ENCODE measurements at places on chromosomes 7 and 10. TPM values are rescaled to one million over a fixed set of nuclear protein-coding genes. Genes with fewer than 3 reads are reported as not detected.

DNA sequence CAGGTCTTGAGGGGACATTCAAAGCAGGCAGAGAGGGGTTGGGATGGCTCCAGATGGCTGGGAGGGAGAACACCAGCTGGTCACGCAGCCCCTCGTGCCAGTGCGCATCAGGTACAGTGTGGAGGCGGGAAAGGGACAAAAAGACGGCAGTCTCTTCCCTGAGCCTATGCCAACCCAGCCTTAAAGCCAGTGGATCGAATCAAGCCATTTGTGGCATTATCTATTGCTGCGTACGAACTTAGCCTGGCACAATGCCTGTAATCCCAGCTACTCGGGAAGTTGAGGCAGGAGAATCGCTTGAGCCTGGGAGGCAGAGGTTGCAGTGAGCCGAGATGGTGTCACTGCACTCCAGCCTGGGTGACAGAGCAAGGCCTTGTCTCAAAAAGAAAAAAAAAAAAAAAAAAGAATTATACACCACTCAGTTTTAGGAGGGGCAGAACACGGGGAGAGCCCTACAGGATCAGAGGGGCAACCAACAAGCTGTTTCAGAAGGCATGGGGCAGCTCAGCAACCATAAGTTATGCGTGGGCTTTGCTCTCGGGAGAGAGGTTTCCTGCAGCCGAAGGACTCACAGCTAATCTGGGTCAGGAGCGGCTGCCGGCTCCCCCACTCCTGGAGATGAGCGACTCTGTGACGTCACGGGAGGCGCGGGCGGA is 356 bp upstream of the NDUFB2 start:
- no peaks in the 10 kb centered on the region for H3K36me3 ChIP-seq
- peak; percentile 92 for DNase-seq
- H3K27me3 ChIP-seq: no peaks in the 10 kb centered on the region
- peak overlapping the region; percentile 57 for H3K27ac ChIP-seq
- peak overlapping the region; percentile 88 for H3K4me3 ChIP-seq
- peaks cover 17% of the 10 kb centered on the region for H3K4me1 ChIP-seq

DNA sequence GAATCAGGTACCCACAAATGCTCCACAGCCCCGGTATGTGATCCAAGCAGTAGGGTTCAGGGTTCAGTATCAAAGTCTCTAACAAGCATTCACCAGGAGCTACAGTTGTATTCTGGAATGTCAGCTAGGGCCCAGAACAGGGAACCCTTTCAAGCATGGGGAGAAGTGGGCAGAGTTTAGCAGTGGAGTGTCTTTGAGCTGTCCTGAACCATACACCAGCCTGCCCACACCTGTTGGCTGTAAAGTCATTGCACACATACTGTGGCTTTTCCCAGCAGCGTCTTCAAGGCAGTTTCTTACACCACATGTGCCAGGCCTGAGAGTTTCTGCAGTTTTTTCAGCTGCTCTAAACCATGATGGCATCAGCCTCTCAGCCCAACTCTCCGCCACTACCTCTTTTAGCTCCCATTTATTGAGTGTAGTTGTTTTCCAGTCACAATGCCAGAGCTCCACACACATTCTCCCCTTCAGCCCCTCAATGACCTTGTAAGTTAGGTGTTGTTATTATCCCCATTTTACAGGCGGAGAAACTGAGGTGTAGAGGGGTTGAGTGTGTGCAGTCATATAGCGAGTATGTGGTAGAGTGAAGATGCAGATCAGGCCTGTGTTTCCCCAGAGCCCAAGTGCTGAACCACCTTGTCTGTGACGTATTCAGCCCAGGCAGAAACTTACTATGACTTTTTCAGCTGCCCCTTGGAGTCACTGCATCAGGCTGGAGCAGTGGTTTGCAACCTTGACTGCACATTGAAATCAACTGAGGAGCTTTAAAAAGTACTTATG is 83.1 kb downstream of the CHN2 start:
- no peaks in the 10 kb centered on the region for H3K4me1 ChIP-seq
- DNase-seq: no peak
- H3K27me3 ChIP-seq: no peaks in the 10 kb centered on the region
- no peak overlapping the region for H3K4me3 ChIP-seq
- H3K27ac ChIP-seq: no peak overlapping the region
- H3K36me3 ChIP-seq: no peaks in the 10 kb centered on the region

- no peak overlapping the region for H3K27ac ChIP-seq
- no peaks in the 10 kb centered on the region for H3K36me3 ChIP-seq
- peaks cover 8% of the 10 kb centered on the region for H3K4me1 ChIP-seq
- no peak overlapping the region for H3K4me3 ChIP-seq
- DNase-seq: no peak
Measured at GRCh38 chr10:50648089-50648934, 24.6 kb upstream of the SGMS1 start.

GRCh38 chr10:109450702-109451101 is 472.6 kb downstream of the XPNPEP1 start:
- H3K27ac ChIP-seq: no peak overlapping the region
- H3K27me3 ChIP-seq: no peaks in the 10 kb centered on the region
- no peak overlapping the region for H3K4me3 ChIP-seq
- H3K4me1 ChIP-seq: peaks cover 20% of the 10 kb centered on the region
- no peak for DNase-seq

DNA sequence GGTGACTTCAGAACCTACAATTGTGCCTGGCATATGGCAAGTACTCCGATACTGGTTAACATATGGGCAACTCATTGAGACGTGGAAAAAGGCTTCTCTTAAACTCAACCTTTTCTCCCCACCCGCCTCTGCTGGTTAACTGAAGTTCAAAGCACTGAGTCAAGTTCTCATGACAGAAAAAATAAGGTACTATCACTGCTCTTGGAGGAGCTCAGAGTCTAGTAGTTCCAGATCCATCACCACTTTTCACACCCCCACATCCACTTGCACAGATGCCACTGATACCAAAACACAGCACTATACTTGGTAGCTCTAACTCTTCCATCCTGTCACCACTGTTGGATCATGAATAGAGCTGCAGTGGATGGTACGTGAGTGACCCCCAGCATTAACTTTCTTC is 36.2 kb downstream of the CCDC6 start:
- H3K27ac ChIP-seq: no peak overlapping the region
- H3K36me3 ChIP-seq: no peaks in the 10 kb centered on the region
- H3K27me3 ChIP-seq: no peaks in the 10 kb centered on the region

- no peaks in the 10 kb centered on the region for H3K36me3 ChIP-seq
- H3K4me1 ChIP-seq: peaks cover 13% of the 10 kb centered on the region
- no peaks in the 10 kb centered on the region for H3K27me3 ChIP-seq
- no peak for DNase-seq
Measured at GRCh38 chr7:23532490-23533237, 883 bp upstream of the TRA2A start.

DNA sequence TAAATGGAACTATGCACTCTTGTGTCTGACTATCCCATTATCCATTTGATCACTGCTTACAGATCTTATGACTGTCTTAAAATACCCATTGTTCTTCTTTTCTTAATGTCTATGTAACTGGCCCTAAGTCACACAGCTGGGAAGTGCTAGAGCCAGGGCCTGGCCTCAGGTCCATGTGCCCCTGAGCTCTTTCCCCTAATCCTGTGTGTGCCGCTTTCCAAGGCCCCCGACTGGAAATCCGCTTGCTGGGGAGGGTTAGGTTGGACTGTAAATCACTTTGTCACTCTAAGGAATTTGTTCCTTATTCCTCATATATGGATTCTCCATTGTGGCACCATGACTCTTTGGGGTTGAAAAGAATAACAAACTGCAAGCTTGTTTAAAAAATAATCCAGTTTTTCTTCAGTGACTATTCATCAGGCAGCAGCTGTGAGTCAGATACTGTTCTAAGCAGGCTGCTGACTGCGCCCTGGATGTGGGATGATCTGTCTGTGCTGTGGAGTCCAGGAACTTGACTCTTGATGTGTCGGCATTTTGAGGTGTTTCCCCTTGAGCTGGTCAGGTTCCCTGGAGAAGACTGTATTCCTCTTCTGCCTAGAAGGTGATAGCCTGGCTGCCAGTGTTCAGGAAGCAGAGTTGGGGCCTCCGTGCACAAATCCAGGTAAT is 236.3 kb downstream of the SDK1 start:
- DNase-seq: peak; percentile 4
- no peaks in the 10 kb centered on the region for H3K27me3 ChIP-seq
- H3K4me3 ChIP-seq: no peak overlapping the region
- no peaks in the 10 kb centered on the region for H3K36me3 ChIP-seq

DNA sequence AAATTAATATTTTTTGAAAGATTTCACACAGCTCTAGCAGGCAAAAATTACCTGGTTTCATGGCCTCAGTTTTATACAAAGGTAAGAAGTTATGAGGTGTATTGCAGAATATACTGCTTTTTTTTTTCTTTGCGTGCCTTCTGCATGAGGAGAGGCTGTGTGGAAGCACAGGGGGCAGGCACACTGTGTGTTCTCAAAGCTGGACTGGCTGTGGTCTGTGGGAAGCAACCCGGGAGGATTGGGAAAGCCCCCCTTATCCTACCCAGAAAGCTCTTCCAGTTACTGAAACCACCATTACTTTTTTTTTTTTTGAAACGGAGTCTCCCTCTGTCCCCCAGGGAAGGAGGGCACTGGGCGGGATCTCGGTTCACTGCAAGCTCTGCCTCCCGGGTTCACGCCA is 25.0 kb downstream of the ADARB2 start:
- no peaks in the 10 kb centered on the region for H3K36me3 ChIP-seq
- H3K27ac ChIP-seq: no peak overlapping the region
- no peak overlapping the region for H3K4me3 ChIP-seq
- H3K27me3 ChIP-seq: no peaks in the 10 kb centered on the region
- H3K4me1 ChIP-seq: no peaks in the 10 kb centered on the region

DNA sequence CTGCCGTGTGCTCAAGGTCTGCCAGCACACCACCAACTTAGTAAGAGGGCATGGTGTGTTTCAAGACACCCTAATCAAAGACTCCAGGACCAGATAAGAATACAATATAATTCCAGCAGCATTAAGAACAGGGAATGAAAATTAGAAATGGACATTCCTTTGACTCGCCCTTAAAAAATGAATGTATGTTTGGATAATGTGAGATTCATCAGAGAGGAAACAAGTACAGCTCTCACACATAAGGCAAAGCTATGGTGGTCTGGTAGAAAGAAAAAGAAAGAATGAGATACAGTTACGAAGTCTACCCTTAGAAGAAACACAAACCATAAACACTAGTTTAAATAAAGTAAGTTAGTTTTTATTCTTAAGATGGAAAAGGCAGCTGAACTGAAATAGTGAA is 174.8 kb upstream of the ANK3 start:
- peak; percentile 56 for DNase-seq
- no peak overlapping the region for H3K4me3 ChIP-seq
- H3K36me3 ChIP-seq: peaks cover 15% of the 10 kb centered on the region
- no peaks in the 10 kb centered on the region for H3K27me3 ChIP-seq
- H3K27ac ChIP-seq: no peak overlapping the region
- peaks cover 10% of the 10 kb centered on the region for H3K4me1 ChIP-seq

DNA sequence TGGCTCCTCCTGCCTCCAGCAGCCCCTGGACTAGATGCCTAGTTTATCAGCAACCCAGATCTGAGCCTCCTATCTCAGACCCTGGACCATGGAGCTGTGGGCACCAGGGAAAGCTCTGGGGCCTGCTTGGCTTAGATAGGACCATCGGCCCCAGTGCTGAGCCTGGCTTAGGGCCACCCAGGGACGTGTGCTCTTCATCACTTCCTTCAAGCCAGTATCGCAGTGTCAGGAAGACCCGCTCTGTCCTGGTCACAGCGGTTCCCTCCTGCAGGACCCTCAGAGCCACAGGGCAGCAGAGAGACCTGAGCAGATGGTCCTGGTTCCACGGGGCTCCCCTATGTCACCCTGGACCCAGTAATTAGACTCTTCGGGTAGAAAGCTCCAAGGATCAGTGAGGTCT is 105.7 kb upstream of the FAM20C start:
- H3K36me3 ChIP-seq: no peaks in the 10 kb centered on the region
- no peaks in the 10 kb centered on the region for H3K27me3 ChIP-seq
- no peak overlapping the region for H3K27ac ChIP-seq
- H3K4me3 ChIP-seq: no peak overlapping the region
- H3K4me1 ChIP-seq: peaks cover 25% of the 10 kb centered on the region

GRCh38 chr7:7870555-7870954 is 98.0 kb upstream of the GLCCI1 start:
- no peaks in the 10 kb centered on the region for H3K27me3 ChIP-seq
- H3K36me3 ChIP-seq: no peaks in the 10 kb centered on the region

- H3K4me1 ChIP-seq: peaks cover 41% of the 10 kb centered on the region
- no peaks in the 10 kb centered on the region for H3K36me3 ChIP-seq
- peak overlapping the region; percentile 99 for H3K27ac ChIP-seq
- H3K4me3 ChIP-seq: peak overlapping the region; percentile 46
Measured at GRCh38 chr10:5559642-5560141, 34.9 kb downstream of the CALML3 start.

DNA sequence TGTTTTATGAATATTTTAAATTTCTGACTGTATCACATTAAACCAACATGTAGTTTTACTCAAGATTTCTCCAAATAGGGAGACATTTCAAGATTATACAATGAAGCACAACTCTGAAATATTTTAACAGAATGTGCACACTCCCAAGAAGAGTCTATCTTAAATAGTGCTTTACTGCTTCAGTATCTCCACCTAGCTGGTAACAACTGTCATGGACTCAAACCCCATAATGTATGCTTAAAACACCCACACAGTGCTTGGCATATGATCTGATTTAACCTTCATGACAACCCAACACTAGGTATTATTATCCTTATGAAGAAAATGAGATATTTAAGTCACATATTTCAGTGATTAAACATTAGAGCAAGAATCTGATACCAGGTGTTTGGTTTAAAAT is 45.9 kb downstream of the ASZ1 start:
- no peak overlapping the region for H3K27ac ChIP-seq
- H3K27me3 ChIP-seq: peaks cover 37% of the 10 kb centered on the region
- DNase-seq: no peak
- no peaks in the 10 kb centered on the region for H3K4me1 ChIP-seq

DNA sequence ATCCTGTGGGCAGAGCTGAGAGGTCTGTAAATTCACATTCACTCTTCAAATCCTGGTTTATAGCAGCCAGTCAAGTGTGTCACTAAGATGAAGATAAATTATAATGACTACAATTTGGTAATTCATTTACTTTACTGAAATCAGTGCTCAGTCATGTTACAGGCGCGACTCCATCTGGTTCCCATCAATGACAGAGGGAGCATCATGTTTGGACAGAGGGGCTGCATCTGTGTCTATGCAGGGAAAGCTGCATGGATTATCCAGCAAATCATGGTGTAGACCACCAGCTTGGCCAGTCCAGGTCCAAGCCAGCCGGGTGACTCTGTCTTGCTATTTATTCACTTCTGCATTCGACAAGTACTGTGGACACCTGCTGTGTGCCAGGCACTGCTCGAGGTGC is 214.1 kb upstream of the ZNF32 start:
- no peak for DNase-seq
- H3K4me3 ChIP-seq: no peak overlapping the region
- H3K27ac ChIP-seq: no peak overlapping the region
- no peaks in the 10 kb centered on the region for H3K36me3 ChIP-seq
- H3K27me3 ChIP-seq: 0 out of 2 replicates have a peak, but pooled peaks cover 4% of the 10 kb centered on the region

TMEM229A gene
- not detected for total RNA-seq

CALHM3 gene
- 4.1 TPM for total RNA-seq

SLC18A3 gene
- not detected for total RNA-seq

PRF1 gene
- not detected for total RNA-seq

C10orf67 gene
- total RNA-seq: 0.15 TPM

TMEM130 gene
- not detected for total RNA-seq

VIPR2 gene
- total RNA-seq: not detected

EFCAB10 gene
- total RNA-seq: 0.18 TPM

AGMO gene
- not detected for total RNA-seq

ASB15 gene
- total RNA-seq: not detected

SFTPA2 gene
- not detected for total RNA-seq

DEPP1 gene
- 8.0 TPM for total RNA-seq

ADAM22 gene
- total RNA-seq: 5.9 TPM

SEMA3D gene
- total RNA-seq: 4.8 TPM

SIRT1 gene
- total RNA-seq: 20.8 TPM

WDFY4 gene
- total RNA-seq: not detected

Measured in PC-3 (cell line).